ENCODE measurements at places on chromosomes 16 and 17. TPM values are rescaled to one million over a fixed set of nuclear protein-coding genes. Genes with fewer than 3 reads are reported as not detected.

The RUNDC3A gene
- polyA plus RNA-seq, result 0.31 TPM

The SULT1A4 gene
- 0.55 TPM for polyA plus RNA-seq

The CA4 gene
- polyA plus RNA-seq, result not detected

GRCh38 chr17:55842405-55843158 is 91.7 kb downstream of the PCTP start:
- no peak for DNase-seq

DNA sequence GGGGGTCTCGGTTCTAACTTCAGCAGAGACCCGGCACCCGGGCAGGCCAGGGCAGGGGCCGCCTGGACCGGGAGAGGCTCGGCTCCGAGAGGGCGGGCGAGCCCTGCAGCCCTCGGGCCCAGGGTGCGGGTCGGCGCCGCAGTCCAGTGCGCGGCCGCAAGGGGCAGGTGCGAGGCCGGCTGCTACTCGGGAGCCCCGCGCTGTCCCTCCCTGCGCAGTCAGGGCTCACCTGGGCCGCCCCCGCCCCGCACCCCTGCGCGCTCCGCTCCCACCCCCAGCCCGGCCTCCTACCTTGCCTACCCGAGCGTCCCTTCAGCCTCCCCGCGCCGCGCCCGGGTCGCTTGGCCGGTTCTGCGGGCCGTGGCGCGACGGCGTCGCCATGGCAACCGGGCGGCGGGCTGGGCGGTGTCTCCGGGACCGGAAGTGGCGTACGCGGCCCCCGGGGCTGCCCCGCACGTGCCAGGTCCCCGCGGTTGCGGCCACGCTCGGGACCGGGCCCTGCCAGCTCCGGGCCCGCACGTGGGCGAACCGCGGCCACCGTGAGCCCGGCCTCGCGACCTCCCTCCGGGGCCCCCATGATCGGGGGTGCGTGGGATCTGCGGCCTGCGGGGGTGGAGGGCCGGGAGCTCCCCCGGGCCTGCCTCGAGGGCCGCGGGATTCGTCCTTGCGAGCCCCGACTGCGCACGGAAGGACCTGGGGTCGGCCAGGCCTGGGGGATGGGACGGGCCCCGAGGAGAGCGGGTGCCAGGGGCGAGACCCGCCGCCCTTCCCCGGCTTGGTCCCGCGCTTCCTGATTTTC is at the start of gene CYB561:
TSS of gene CYB561 (minus strand) at position 353 of the 799 bp plus-strand sequence. CDS start 8,759 bp downstream, outside the sequence.
- no peak for DNase-seq

The SLX1B gene
- polyA plus RNA-seq, result 7.6 TPM

DNA sequence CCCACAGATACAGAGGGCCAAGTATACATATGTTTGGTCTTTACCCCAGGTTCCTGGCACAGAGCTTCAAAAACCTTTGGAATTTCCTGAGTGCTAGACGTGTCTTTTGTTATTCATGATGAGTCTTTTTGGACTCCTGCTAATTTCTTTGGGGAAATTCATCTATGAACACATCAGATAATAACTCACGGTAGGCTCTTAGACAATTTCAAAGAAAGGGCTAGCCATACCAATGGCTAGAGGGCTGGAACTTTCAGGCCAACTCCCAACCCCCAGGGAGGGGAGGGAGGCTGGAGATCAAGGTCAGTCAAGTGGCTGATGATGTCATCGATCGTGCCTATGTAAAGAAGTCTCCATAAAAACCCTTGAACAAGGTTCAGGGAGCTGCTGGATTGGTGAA is 101.9 kb downstream of the STX8 start:
- no peak for DNase-seq

- DNase-seq, result no peak
Observed at GRCh38 chr17:44416558-44417289, 27.3 kb upstream of the ITGA2B start.

DNA sequence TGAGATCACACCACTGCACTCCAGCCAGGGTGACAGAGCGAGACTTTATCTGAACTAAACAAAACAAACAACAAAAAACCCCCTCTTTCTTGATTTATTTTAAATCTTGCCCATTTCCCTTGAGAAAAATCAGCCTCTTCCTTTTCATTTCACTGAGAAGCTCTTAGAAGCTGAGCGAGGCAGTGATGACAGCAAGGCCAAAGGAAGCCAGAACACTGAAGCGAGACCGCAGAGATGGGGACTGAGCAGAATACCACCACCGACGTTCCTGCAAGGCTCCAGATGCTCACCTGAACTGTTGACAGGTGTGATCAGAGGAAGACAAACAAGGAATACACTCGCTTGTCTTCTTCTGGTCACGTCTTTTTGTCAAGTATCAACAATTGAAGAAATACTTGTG is 30.5 kb upstream of the IRF8 start:
- DNase-seq, result no peak

The RABEP1 gene
- polyA plus RNA-seq, result 29.1 TPM

DNA sequence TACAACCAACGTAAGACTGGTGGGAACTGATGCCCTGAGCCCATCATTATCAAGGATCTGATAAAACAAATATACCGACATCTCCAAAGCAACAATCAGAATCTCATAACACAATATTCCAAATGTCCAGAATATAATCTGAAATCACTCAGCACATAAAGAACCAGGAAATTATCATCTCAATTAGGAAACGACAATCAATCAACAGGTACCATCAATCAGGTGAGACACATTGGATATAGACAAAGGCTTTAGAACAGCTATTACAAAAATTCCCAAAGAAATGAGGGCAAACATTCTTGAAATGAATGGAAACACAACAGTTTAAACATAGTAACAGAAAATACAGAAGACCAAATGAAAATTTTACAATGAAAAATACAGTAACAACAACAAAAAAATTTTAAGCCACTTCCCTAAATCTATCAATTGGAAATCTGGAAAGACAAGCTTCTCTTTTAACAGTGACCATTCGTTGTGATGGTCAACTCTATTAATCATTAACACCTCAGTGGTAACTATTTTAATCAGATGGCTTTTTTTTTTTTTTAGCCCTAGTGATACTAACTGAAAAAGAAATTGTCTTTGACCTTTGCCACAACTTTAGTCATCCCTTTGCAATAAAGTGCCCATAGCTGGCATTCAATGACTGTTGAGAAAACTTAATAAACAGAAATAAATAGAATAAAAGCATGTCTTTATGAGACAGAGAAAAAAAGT is 70.4 kb downstream of the USP32 start:
- DNase-seq, result no peak

DNA sequence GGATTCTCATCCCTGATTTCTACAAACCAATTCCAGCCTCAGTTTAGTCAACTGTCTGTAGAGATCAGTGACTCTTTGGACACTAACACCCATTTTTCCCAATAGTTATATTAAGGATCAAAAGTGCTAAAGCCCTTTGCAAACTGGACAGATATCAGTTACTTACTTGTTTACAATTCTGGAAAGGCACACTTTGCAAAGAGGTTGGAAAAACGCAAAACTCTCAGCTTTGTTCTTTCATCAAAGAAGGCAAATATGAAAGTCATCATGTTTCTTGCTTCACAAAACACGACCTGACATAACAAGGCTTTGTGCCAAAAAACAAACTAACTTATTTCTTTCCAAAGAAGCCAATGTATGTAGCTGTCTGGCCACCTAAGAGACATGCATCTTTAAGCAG is 26.1 kb upstream of the VAT1L start:
- DNase-seq, result no peak

The PABPN1L gene
- polyA plus RNA-seq, result not detected

DNA sequence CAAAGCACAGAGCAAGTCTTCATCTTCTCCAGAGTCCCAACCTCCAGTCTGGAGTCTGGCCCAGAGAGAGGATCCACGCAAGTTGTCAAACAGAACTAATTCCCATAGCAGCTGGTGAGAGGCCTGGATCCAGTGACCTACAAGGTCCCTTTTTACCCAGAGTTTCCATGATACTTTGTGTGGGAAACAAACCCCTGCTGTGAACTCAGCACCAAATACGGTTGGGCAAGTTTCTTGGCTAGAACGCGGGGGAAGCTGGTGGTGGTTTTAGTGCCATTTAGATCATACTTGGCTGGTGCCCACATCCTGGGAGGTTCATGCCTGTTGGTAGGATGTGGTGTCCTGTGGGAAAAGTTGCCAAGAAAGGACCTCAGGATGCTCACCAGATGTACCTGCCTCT is 18.1 kb downstream of the TMC7 start:
- DNase-seq, result no peak

- DNase-seq, result no peak
Observed at GRCh38 chr16:77555126-77555525, 120.3 kb upstream of the ADAMTS18 start.

- DNase-seq, result no peak
Observed at GRCh38 chr16:16007743-16008111, 58.3 kb downstream of the ABCC1 start.

DNA sequence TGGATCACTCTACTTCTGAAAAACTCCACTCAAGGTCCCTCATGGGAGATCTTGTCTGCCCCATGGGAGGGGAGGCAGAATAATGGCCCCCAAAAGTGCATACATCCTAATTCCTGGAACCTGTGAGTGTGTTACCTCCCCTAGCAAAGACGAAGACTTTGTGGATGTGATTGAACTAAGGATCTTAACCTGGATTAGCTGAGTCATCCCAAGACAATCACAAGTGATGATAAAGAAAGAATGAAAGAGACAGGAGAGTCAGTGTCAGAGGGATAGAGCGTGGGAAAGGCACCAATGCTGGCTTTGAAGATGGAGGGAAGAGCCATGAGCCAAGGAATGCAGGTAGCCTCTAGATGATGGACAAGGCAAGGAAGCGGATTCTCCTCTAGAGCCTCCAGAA is 374.7 kb upstream of the DYNLRB2 start:
- DNase-seq, result no peak

DNA sequence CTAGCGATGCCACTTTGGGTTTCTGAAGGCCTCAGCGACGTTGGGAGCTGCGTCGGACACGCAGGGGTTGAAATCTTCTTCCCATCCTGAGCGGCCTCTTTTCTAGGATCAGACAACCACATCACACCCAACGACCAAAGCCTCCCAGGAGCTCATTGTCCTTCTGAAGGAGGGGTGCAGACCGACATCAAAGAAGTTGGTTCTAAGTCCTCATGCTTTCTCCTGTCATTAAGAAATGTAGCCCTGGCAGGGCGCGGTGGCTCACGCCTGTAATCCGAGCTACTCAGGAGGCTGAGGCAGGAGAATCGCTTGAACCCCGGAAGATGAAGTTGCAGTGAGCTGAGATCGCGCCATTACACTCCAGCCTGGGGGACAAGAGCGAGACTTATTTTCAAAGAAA is 1681.9 kb downstream of the TP53TG3F start:
- DNase-seq, result no peak

DNA sequence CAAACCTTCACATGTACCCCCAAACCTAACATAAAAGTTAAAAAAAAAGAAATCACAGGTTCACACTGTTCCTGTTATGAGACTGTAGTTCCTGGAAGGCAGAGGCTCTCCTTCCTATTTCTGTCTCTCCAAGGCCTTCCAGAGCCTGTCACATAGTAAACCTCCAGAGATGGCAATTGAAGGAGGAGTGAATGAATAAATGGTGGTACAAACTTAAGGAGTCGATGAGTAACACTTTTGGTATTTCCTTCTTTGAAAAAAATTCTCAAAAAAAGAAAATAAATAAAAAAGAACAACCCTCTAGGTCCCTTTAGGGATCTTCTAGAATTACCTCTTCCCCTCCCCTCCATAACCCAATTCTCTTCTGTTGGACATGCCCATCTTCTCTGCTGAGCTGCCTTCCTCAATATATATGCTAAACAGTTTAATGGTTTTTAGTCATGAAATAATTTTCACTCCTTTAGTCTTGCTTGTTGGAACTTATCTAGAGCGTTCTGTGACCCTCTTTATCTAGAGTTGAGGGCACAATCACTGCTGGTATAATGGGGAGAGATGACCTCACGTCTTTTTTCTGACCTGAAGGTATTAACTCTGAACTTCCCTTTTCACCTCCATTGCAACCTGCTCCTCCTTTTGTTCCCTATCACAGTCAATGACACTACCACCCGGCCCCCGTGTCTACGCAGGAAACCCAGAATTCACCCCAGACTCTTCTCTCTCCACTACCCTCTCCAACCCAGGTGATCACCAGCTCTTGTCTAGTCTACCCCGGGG is 1.7 kb upstream of the TAF15 start:
- peak; percentile 26 for DNase-seq

DNA sequence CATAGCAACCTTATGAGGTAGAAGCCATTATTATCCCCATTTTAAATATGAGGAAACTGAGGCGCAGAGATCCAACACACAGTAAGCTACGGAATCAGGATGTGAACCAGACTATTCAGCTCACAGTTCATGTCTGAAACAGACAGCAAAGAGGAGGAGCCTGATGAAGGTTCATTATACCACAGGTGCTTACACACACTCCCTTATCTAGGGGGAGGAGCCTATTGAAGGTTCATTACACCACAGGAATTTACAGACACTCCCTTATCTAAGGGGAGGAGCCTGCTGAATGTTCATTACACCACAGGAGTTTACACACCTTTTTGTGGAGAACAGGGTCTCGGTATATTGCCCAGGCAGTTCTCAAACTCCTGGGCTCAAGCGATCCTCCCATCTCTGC is 21.9 kb downstream of the C16orf95 start:
- DNase-seq, result no peak

- no peak for DNase-seq
Observed at GRCh38 chr17:50802609-50803571, 32.5 kb upstream of the WFIKKN2 start.

DNA sequence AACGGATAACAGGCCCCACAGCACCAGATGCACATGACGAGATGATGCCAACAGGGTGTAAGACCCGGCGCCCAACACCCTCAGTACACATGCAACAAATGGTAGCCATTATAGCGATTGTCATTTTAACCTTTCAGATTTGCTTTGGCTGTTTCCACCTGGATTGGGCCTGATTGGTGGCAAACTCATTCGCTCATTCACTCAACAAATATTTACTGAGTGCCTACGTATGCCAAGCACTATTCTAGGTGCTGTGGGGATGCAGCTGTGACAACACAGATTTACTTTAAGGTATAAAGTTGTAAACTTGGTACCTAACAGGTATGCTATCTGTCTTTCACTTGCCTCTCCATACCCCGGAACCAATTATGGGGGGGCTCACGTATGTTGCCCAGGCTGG is 66.8 kb downstream of the SRCIN1 start:
- DNase-seq, result no peak

DNA sequence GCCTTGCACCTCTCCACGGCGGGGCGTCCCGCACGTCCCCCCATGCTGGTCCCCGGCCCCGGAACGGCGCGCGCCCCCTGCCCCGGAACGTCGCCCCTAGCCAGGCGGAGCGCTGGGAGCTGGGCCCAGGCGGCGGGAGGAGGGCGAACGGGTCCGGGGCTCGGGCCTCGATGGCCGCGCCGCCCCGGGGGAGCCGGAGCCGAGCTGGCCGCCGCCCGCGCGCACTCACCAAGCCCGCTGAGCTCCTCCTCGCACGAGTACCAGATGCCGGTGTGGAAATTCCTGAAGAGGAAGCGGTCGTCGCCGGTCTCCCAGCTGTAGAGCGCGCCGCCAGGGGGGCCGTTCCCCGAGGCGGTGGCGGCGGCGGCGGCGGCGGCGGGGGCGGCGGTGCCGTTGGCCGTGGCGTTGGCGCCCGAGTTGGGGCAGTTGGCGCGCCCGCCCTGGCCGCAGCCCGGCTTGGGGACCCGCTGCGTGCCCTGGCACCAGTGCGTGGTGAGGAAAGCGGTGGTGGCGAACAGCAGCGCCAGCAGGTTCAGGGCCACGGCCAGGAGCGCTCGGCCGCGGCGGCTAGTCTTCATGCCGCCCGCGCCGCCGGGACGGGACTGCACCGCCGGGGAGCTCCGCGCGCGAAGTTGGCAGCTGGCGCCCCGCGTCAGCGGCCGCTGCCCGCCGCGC is 530 bp downstream of the GSG1L start:
- DNase-seq, result no peak

The ERAL1 gene
- polyA plus RNA-seq, result 84.1 TPM

Measured in BJ (cell line).